ENCODE measurements at places on chromosomes 5 and 9. TPM values are rescaled to one million over a fixed set of nuclear protein-coding genes. Genes with fewer than 3 reads are reported as not detected.

HACD4 gene
- 2.8 TPM for total RNA-seq

DNA sequence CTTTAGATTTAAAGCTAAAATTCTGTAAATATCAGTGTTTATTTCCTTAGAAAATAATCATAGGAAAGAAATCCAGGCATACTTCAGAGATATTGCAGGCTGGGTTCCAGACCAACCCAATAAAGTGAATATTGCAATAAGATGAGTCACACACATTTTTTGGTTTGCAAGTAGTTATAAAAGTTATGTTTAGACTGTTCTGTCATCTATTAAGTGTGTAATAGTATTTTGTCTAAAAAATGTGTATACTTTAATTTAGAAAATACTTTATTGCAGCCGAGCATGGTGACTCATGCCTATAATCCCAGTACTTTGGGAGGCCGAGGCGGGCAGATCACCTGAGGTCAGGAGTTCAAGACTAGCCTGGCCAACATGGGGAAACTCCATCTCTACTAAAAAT is 6.9 kb upstream of the RIC1 start:
- no peak for DNase-seq

FRMPD1 gene
- total RNA-seq = 5.9 TPM

DNA sequence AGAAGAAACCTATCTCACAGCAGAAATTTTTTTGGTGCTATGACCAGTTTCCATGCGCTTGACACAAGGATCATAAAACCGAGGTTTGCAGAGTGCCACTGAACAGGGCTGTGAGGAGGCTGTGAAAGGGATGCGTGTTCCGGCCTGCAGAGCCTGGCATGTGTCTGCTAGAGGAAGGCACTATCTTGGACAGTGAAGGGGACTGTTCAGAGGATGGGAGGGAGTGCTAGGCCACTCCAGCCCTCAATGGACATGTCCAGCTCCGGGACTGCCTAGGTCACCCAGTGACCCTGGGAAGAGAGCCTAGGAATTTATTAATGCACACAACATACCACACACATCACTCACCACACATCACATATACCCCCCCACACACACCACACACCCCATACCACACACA is 275.9 kb downstream of the GADD45G start:
- DNase-seq = peak; percentile 6

ARID3C gene
- not detected for total RNA-seq

DNA sequence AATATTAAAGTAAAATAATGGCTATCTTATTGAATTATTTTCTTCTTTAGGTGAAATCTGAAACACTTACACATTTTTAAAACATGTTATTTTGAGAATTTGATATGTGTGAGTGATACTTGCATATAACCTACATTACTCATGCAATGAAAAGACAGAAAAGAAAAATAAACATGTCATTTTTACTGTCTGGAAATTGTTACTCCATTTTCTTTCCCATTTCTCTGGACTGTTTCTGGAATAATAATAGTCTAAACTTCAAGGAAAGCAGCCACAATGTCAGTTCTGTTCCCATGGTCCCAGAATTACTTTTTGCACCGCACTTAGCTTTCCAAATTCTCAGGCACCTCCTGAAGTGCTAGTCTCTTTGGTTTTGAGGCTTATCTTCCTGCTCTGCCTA is 145.5 kb downstream of the PRR16 start:
- no peak for DNase-seq

GRCh38 chr9:79403495-79403894 is 168.3 kb upstream of the TLE4 start:
- no peak for DNase-seq

DNA sequence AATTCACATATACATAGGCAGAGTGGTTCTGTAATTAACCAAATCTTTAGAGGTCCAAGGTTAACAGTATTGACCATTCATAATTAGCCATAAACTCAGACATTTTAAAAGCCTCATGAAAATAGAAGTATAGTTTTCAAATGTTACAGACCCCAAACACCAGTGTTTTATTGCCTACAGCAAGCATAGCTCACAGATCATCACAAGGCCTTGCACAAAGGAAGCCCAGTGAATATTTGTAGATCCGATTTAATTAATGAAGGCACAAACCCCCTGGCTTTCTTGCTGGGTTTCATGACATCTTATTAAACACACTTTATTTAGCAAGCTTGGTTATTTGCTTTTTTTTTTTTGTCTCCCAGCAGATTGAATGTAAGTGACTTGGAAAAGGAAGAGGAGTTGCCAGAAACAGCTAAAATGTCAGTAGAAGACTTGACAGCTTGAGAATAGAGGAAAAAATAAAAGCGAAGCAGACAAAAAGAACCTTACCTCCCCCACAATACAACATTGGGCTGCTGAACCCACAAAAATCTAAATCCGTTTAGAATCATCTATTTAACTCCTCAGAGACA is 283.9 kb upstream of the TNC start:
- DNase-seq = no peak

DNA sequence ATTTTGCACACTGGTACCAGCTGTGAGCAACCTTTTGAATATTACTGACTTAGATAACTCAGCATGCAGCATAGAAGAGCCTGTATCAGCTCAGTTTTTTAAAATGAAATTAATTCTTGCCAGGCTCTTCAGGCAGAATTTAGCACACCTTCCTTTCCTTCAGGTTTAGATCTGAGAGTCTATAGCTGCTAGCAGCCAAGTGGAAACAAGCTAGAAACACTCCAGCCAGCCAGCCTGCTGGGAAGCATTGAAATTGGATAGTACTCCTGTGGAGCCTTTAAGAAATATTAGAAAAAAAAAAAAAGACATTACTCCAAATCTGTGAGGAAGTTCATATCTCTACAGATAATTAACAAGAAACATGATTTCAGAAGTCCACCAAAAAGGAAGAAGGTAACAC is 812.2 kb downstream of the DTWD2 start:
- DNase-seq = no peak

DNA sequence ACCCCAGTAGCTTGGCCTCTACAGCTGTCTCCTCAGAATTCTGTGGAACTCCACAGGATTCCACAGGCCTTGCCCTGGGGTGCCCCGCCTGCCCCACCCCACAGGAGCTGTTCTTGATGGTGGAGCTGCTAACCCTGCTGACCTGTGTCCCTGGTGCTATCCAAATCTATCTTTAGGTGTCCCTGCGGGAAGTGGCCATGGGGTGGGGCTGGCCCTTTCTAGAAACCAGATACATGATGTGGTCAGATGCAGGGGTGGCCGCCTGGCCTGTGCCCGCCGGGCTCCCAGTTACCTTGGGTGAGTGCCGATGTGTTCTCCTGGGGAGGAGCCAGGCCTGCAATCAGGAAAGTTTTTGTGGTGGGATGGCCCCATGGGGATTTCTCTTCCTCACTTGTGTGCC is 34.2 kb downstream of the WNK2 start:
- no peak for DNase-seq

ENTPD8 gene
- 27.9 TPM for total RNA-seq

GRCh38 chr5:82348784-82349425 is 70.8 kb upstream of the RPS23 start:
- DNase-seq = no peak

GRCh38 chr9:89986190-89986589 is 381.4 kb downstream of the GADD45G start:
- DNase-seq = no peak

DNA sequence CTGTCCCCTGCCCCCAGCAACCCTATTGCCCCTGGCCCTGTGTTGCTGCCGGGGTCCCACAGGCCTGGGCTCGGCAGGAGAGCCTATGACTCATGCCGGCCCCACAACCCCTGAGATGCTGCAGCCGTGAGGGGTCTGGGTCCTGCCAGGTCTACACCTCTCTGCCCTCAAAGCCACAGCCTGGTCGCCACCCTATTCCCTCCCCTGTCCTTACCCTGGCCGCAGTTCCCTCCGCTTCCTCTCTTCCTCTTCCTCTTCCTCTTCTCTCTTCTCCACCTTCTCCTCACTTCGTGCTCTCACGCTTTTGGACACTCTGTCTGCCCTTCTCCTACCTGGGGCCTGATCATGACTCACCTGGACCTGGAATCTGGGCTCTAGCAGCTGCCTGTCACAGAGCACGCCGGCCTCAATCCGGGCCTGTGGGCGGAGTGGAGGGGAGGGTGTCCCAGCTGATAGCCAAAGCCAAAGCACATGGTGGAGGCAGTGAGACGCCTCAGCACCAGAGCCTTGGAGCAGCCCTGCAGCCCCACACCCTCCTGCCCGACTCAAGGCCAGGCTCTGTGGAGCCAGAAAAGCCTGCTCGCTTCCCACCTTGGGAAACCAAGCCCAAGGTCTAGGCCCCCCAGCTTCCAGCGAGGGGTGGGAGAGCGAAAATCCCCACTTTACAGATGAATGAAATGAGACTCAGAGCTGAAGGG is 26.8 kb upstream of the CSF1R start:
- peak; percentile 10 for DNase-seq

DNA sequence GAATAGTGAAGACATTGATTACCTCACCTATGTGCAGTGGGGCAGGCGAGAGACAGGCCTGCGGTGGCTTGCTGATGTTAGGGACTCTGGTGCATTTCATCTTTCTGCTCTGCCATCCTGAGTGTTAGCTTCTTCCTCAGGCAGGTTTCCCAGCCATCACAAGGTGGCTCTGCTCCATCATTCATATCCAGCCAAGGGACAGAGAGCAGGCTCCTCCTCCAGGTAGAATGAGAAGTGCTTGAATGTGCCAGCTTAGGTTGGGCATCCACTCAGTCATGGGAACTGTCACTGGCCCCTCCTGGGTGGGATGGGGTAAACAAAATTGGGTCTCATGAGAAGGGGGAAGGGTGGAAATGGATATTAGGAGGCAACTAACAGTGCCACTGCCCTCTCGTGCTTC is 24.8 kb downstream of the GPR107 start:
- no peak for DNase-seq

GDA gene
- total RNA-seq = 70.0 TPM

- no peak for DNase-seq
These were observed 248.6 kb upstream of the DAPK1 start for GRCh38 chr9:87249029-87249428.

DNA sequence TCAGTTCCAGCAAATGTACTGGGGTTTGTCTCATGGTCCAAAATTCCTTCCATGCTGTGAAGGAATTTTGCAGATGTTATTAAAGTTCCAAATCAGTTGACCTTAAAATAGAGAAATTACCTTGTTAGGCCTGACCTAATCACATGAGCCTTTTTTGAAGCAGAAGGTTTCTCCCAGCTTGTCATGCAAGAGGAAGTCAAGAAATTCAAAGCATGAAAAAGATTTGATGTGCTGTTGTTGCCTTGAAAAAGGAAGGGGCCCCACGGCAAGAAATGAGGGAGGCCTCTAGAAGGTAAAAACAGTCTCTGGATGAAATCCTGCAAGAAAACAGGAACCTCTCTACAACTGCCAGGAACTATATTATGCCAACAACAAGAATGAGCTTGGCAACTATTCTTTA is 24.2 kb upstream of the HAPLN1 start:
- no peak for DNase-seq

PGM5 gene
- 96.0 TPM for total RNA-seq

IL7R gene
- total RNA-seq = 34.0 TPM

GRCh38 chr5:151213803-151214613 is 9.9 kb downstream of the CCDC69 start:
- peak; percentile 71 for DNase-seq

DNA sequence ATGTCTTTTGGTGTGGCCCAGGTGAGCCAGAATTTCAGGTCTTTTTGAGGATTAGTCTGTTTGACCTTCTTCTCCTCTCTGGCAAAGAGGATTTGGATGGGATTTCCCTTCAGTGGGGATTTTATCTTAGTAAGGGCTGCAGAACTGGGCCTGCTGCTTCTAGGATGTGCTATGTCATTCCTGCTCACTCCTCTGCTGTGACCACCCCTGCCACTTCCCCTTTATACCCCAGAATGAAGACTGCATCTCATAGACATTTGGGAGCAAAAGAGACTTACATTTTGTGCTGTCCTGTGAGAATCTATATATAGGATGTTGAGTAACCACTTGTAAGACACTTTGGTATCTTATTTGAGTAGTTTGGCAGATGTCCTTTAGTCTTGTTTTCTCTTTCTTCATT is 76.2 kb downstream of the ARHGAP26 start:
- no peak for DNase-seq

DNA sequence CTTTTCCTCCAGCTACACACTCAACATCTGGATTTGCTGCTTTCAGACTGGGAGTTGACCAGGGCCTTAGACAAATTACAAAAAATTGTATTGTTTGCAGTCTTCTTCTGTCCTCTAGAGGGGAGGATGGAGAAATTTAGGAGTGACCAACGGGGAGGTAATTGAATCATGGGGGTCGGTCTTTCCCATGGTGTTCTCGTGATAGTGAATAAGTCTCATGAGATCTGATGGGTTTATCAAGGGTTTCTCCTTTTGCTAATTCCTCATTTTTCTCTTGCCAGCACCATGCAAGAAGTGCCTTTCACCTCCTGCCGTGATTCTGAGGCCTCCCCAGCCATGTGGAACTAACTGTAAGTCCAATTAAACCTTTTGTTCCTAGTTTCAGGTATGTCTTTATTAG is 4.2 kb downstream of the IFNA8 start:
- no peak for DNase-seq

- peak; percentile 37 for DNase-seq
These were observed 73.8 kb downstream of the MAPKAP1 start for GRCh38 chr9:125633116-125633745.

GRCh38 chr5:172901788-172902496 is 57.3 kb upstream of the RPL26L1 start:
- DNase-seq = no peak

- DNase-seq = no peak
These were observed 1355.1 kb upstream of the WWC1 start for GRCh38 chr5:166936351-166936750.

PCDHA12 gene
- 10.0 TPM for total RNA-seq

DNA sequence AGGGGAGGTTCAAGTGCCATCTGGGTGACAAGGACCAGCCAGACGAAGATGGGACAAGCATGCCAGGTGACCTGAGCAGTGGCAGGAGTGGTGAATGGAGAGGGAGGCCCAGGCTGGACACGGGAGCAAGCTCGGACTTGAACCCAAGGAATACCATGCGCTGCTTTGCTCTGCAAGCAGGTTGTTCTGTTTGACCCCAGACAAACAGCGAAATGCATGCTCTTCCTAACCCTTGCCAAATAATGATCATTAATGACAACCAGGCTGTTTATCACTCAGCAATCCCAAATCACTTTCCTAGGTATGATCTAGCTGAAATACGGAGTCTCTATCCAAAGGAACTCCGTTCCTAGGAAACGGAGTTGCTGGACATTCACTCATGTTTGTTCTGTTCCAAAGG is 77.4 kb downstream of the PTPDC1 start:
- DNase-seq = no peak

ADRB2 gene
- total RNA-seq = 3.4 TPM

DNA sequence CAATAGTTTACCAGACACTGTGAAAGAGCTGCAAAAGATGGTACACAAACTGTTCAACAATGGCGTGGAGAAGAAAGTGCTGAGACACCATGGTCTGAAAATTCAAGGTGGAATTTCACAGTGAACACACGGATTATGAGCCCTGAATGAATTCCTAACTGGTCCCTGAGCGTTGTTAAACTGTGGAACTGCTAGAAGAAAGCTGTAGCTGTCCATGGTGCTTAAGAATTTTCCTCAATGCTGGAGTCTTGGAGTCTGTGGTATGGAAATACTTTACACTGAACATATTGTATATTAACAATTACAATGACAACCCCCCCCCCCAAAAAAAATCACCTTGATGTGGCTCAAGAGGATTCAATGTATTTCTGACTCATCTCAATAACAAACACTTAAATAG is 68.5 kb downstream of the SLC24A2 start:
- no peak for DNase-seq

RHOBTB3 gene
- 38.6 TPM for total RNA-seq

Data from mucosa of gallbladder (tissue), 1 donor.